ENCODE measurements at places on chromosomes 4 and X.

DNA sequence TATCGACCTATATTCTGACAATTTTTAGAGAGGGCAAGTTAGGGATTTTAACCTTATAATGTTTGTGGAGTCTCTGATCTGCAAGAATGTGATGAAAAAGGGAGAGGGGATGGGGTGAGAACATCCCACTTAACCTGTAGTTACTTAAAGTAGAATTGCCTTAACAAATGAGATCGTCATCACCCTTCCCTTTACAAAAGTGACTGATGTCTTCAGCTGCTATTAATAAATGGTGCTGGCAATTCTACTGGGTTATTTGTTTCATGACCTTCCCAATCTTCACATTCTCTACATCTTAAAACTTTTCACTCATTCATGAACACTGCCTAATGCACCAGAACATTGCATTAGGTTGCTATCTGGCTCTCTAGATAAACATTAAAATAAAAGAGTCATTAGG lies 873.4 kb upstream of the LCORL start:
- DNase-seq, result no peak

DNA sequence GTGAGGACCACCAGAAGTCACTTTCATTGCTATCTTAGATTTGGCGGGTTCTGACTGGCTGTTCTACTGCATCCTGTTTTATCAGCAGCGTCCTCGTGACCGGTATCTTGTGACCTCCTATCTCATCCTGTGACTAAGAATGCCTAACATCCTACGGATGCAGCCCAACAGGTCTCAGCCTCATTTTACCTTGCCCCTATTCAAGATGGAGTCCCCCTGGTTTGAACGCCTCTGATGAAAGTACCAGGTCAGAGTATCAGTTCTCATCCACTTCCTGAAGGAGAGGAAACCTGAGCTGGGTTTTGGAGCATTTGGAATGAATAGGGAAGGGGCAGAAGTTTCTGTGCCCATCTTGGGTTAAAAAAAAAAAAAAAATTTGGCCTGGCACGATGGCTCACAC lies 70.2 kb downstream of the SLC34A2 start:
- DNase-seq, result no peak

GRCh38 chr4:129917651-129918050 lies 821.7 kb downstream of the C4orf33 start:
- no peak for DNase-seq

GRCh38 chr4:109015413-109015810 lies 252.6 kb upstream of the ETNPPL start:
- no peak for DNase-seq

- DNase-seq, result no peak
These were observed 782.8 kb downstream of the RAB28 start for GRCh38 chr4:12701384-12701783.

DNA sequence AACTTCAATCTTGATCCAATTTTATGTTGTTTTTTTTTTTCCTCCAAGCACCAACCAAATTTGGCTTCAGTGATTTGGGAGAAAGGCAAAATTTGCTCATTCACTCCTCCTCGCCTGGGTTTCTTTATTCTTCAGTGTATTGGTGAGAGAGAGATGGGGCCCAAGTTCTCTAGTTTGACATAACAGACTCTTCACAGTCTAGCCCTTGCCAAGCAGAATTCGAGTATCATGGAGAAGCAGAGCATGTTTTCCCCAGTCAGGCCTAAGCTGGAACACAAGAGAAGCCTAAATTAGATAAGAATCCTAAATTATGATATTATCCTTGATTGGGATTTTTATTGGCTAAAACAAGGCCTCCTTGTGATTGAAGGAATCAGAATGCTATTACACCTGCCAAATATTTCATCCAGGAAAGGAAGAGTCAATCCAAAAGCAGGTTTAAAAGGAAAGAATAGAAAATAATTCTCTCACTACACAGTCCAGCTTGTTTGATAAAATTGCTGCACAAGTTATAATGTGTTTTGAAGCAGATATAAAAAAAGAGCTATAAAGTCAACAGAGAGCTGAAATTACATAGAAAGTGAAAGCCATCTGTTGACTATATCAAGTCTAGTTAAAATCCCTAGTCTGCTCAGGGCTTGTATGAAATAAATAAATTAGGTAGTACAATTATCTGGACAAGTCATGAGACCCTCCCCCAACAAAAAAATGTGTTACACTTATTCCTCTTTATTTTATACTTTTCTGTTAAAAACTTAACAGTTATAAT lies 39.9 kb upstream of the FAM241A start:
- DNase-seq, result no peak

DNA sequence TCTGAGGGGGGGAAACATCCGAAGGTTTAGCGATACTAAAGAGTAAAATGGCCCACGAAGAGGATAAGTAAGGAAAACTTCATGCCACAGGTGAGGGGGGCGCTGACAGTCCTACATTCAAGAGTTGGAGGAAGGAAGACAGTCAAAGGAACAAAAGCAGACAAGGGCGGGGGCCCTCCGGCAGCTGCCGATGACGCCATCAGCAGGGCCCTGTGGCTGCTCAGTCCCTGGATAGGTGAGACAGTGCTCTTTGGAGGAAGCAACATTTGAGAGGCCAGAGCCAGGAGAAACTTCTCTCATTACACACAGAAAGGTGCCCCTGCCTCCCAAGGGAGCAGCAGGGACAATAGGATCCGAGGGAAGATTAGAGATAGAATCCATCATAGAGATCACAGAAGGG lies 41.5 kb downstream of the RAB40AL start:
- no peak for DNase-seq

DNA sequence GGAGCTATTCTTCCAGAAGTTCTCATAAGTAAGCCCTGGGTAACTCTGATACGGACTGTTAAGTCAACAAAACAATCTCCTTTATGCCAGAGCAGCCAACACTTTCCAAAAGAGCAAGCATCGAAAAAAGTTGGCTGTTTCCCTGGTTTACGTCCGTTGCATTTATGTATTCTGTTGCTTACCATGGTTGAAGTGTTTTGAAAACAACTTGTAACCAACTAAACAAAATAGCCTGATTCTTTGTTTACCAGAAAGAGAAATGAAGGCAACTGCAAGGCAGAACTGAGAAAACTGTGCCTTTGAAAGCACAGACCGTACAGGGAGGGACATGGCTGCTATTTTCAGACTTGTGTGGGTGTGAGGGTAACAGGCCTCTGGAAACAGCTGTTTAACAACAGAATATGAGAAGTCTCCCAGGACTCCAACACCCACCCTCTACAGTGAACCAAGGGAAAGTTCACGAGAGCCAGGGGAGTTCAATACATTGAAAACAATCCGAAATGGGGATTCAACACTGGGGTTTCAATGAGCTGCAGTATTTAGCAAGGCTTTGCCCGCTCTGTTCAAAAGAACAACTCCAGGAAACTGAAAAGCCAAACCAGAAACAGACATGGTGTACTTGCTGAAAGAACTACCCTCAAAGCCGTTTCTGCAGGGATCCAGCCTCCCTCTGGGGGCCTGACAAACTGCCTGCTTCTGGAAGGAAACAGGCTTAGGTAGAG lies 95.8 kb upstream of the EGFL6 start:
- no peak for DNase-seq

- DNase-seq, result no peak
These were observed 430.6 kb downstream of the BCOR start for GRCh38 chrX:39667191-39667590.

DNA sequence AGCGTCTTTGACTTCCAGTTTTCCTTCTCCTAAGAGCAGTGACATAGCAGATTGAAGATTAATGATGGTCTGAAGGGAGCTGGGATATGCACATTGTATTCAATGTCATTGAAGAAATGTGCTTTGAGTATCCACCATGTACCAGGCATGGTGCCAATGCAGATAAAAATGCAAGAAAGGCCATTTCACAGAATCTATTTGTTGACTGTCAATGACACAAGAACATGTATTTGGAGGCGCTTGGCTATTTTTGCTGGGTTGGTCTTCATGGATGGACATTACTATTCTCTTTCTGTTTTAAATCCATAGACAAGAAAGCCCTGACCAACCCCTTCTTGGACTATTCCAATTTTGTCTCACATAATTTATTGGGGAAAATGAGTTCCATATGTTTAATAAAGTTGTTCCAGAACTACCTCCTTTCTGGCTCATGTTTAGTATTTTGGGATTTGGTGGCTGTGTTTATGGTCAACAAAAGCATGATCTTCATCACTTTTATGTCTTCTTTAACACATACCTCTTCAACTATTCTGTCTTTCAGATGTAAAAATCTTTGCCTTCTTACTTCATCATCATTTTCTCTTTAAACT lies 174.5 kb downstream of the CPE start:
- DNase-seq, result no peak

DNA sequence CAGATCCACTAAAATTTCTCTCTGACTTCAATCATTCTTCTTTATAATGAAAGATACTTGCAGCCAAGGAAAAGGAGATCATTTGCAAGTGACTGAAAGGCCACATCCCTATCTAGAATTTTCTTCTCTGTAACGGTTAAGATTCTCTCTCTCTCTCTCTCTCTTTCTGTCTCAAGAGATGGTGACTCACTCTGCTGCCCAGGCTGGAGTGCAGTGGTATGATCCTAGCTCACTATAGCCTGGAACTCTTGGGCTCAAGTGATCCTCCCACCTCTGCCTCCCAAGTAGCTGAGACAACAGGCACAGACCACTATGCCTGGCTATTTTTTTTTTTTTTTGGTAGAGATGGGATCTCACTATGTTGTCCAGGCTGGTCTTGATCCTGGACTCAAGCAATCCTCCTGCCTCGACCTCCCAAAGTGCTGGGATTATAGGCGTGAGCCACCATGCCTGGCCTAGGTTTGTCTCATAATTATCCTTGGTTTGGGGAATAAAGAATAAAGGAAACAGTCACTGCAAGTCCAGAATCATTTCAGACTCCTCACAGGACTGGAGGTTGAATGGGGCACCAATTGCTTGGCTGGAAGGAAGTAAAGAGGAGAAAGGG lies 33.3 kb upstream of the GALNT7 start:
- no peak for DNase-seq

- DNase-seq, result no peak
These were observed 241.7 kb upstream of the TLL1 start for GRCh38 chr4:165631208-165631894.

GRCh38 chrX:43703211-43703791 lies 47.2 kb downstream of the MAOA start:
- DNase-seq, result no peak

- DNase-seq, result no peak
These were observed 60.6 kb downstream of the RPS6KA3 start for GRCh38 chrX:20205927-20206708.

- DNase-seq, result no peak
These were observed 820 bp upstream of the RASL11B start for GRCh38 chr4:52861171-52861823.

DNA sequence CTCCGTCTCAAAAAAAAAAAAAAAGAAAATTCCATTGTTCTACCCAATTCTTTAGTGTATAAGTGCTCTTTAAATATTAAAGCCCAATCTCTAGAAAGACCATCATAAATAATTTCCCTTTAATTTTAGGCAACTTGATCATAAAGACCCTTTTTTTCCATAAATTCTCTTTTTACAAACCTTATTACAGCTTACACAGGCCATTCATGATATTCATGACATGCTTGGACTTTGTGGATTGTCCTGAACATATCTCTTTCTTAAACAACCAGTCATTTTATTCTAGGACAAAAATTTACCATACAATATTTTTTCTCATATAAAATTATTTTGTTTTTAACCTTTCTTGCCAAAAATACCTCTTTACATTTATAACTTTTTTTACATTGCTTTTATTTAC lies 30.5 kb downstream of the TLR8 start:
- DNase-seq, result no peak

DNA sequence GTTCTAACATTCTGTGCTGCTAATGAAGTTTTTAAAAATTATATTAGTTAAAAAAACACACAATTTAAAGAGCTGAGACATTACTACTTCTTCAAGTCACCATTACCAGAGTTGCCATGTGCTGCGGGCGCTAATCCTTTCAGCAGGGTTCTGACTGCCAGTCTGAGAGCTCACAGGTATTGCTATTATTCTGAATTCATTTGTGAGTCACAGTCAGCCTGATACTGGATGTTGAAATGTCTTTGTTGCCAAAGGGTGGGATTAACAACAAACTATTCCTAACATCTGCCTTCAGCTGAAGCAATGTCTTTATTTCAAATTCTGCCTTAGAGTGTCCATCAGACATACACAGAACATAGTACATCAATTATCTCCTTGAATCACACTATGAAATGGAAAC lies 197.1 kb upstream of the FGF13 start:
- DNase-seq, result no peak

DNA sequence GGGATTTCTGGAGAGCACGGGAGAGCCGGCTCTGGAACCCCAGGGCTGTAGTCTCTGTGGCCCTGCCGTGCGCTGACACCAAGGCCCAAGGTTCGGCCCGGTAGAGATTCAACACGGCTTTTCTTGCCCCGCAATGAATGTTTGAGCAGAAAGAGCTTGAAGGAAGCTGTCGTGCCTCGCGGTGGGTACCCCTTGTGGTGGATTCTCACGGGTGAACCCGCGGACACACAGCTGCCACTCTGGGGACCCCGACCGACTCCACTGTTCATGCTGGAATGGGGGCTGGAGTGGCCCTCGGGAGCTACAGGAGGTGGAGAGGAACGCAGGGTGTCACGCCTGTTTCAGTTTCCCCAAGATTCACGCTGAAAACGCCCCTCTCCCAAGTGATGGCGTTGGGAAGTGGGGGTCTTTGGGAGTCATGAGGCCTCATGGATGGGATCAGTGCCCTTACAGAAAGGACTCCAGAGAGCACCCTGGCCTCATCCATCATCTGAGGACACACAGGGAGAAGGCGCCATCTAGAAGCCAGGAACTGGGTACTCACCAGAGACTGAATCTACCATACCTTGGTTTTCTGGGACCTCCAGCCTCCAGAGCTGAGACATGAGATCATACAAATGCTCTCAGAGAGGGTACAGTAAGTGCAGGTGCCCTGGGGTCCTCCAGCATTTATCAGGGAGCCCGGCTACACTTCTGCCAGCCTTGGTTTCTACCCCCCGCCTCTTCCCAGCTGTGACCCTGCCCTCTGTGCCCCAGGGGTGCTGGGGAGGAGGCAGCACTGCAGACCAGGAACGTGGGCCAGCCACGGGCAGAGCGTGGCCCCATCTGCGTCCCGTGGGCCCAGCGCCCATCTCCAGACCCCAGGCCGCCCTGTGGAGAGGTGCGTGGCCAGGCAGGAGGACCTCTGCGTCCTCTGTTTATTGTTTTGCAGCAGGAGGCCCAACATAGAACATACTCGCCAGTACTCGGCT lies 6.4 kb downstream of the SLC25A6 start:
- DNase-seq, result no peak

GRCh38 chr4:23070848-23071570 lies 378.3 kb downstream of the GBA3 start:
- no peak for DNase-seq

DNA sequence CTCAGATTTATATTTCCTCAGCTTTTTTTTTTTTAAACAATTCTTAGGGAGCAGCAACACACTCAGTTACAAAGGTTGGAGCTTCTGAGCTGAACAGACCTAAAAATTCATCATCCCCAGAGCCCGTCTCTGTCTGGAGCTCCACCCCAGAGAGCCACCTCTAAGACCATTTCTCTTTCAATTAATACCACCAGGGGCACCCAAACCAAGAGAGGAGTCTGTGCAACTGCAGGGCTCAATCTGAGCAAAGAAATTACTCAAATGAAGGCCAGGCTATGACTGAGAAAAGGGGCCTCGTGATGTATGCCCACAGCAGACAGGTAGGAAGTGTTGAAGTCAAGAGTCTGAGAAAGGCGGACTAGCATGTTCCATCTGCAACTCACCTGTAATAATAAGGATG lies 95.5 kb downstream of the C4orf51 start:
- no peak for DNase-seq

GRCh38 chr4:150402871-150403272 lies 179.1 kb upstream of the MAB21L2 start:
- no peak for DNase-seq
